Stimulated activated CD4-positive, alpha-beta T cell treated with anti-CD3 and anti-CD28 coated beads, Interleukin-1b, Interleukin-23, amount 100 ng/mL, for 4 hours (primary cell): ENCODE measurements at places on chromosomes 16 and 17.

- no peak for DNase-seq
Measured at GRCh38 chr17:34366529-34367107, 3.6 kb upstream of the CCL1 start.

DNA sequence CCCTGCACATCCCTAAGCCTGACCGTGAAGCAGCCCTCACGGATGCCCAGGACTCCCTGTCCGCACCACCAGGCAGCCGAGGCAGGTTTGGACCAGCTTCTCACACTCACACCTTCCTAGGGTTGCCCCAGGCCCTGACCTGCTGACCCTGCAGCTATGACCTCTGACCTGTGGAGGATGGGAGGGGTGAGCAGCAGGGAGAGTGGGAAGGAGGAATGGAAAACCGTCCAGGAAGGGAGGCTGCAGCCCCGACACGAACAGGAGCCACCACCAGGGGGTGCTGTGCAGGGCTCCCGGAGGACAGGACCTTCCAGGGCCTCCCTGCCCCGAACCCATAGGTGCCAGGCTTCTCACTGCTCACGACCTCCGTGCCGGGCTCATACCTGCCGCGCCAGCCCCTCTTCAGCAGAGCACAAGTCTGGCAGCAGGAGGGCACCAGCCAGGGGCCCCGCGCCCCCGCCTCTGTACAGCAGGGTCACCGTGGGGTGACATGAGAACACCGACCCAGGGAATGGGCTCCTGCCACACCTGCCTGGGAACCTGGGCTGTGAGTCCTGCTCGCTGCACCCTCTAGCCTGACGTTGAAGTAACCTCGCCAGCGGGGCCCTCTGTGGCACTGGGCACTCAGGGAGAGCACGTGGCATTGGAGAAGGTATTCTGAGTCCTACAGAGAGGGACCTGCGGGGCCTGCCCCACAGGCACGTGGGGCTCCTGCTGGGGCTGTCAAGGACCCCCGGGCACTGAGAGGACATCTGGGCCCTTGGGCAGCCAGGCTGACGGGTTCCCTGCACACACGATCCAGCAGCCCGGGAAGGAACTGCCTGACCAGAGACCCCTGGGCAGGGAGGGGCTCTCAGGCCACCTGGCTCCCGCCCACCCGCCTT lies 37.6 kb downstream of the CTU2 start:
- DNase-seq = peak; percentile 76

DNA sequence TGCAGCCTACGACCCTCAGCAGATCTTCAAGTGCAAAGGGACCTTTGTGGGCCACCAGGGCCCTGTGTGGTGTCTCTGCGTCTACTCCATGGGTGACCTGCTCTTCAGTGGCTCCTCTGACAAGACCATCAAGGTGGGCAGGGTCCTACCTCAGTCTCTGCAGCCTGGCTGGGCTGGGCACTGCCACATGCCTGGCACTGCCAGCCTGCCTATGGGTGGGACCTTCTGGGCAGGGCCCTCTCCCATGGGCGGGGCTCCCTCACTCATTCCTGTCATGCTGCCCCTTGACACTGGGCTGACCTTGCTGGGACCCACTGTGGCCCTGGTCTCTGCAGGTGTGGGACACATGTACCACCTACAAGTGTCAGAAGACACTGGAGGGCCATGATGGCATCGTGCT lies 18.3 kb downstream of the TRAF7 start:
- no peak for DNase-seq

- no peak for DNase-seq
Measured at GRCh38 chr16:81523387-81524115, 78.9 kb downstream of the CMIP start.

GRCh38 chr16:75750528-75750927 lies 24.2 kb upstream of the CPHXL start:
- DNase-seq = no peak

- DNase-seq = no peak
Measured at GRCh38 chr16:81251871-81252270, 13.4 kb downstream of the BCO1 start.

GRCh38 chr17:76497979-76498875 lies 3.0 kb downstream of the RHBDF2 start:
- DNase-seq = no peak

- no peak for DNase-seq
Measured at GRCh38 chr16:53745753-53746266, 41.9 kb downstream of the FTO start.

DNA sequence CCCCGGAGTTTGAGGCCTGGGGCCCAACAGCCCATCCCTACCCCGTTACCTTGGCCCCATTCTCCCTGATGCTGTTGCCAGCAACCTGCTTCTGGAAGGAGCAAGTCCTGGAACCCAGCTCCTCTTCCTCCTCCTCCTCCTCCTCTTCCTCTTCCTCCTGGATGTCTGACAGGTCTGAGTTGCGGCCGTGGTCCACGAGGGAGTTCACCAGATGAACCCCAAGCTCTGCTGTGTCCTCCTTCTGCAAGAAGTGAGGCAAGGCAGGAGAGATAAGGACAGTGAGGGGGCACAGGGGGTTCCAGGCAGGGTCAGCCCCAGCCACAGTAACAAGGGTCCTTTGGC lies 18.7 kb downstream of the TSPOAP1 start:
- no peak for DNase-seq

GRCh38 chr16:75632857-75633256 lies 9.8 kb upstream of the ADAT1 start:
- no peak for DNase-seq

GRCh38 chr17:63704836-63705235 lies 4.9 kb upstream of the LIMD2 start:
- no peak for DNase-seq

DNA sequence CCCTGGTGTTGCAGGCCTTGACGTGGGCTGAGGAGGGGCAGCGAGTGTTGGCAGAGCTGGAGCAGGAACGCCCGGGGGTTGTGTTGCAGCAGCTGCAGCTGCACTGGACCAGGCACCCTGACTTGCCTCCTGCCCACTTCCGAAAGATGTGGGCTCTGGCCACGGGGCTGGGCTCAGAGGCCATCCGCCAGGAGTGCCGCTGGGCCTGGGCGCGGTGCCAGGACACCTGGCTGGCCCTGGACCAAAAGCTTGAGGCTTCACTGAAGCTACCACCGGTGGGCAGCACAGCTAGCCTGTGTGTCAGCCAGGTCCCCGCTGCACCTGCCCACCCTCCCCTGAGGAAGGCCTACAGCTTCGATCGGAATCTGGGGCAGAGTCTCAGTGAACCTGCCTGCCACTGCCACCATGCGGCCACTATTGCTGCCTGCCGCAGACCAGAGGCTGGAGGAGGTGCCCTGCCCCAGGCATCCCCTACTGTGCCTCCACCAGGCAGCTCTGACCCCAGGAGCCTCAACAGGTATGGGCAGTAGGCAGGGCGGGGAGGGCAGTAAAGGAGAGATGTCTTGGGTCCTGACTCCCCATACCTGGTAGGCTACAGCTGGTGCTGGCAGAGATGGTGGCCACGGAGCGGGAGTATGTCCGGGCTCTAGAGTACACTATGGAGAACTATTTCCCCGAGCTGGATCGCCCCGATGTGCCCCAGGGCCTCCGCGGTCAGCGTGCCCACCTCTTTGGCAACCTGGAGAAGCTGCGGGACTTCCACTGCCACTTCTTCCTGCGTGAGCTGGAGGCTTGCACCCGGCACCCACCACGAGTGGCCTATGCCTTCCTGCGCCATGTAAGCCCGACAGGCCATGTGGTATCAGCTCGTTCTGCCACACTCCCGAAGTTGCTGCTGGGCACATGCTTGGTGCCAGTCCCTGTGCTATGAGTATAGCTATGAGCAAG lies 5.6 kb downstream of the PLEKHG4 start:
- DNase-seq = no peak

DNA sequence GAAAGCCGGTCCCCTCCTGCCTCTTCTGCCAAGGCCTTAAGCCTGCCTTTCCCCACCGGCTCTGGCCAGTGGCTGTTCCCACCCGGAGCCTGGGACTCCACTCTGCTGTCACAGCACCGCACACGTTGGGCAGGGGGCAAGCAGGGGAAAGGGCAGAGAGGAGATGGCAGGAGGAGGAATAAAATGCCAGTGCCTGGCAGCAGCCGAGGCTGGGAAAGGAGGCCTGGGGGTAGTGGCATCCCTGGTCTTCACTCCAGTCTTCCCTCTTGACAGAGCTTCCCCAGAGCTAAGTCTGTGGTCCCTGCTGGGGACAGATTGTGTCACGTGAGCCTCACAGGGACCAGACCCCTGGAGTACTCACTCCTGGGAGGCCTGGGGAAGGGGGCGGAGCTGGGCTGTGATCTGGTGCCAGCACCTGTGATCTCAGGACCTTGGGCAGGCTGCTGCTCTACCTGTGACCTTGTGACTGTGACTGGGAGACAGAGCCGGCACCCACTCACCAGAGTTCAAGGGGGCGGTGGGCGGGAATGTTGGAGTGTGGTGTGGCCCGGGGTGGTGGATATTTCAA lies 97.2 kb upstream of the GSE1 start:
- DNase-seq = no peak

- no peak for DNase-seq
Measured at GRCh38 chr17:40499551-40500189, 1.8 kb downstream of the TNS4 start.

GRCh38 chr16:24748242-24748641 lies 18.8 kb downstream of the TNRC6A start:
- DNase-seq = no peak

- DNase-seq = no peak
Measured at GRCh38 chr16:89822188-89823086, 5.8 kb upstream of the SPIRE2 start.

GRCh38 chr16:24568392-24568791 lies 29.0 kb downstream of the RBBP6 start:
- DNase-seq = no peak

- DNase-seq = no peak
Measured at GRCh38 chr17:81518113-81518784, 5.7 kb upstream of the ACTG1 start.

DNA sequence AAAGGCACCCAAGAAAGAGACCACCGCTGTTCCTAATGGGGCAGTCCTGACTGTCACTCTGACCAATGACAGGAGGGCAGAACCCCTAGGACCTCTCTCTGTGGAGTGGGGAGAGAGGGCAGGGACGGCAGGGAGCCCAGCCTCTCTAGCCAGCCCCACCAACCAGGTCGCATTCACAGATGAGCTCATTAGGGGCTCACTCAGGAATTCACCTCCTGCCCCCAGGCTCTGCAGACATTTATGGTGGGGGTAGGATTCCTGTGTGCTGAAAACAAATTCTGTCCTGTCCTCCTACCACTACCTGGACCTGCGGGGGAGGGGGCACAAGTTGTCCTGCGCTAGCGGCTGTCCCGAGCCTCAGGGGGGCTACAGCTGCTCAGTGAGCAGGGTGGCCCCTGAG lies 27.7 kb upstream of the GPRC5C start:
- no peak for DNase-seq

DNA sequence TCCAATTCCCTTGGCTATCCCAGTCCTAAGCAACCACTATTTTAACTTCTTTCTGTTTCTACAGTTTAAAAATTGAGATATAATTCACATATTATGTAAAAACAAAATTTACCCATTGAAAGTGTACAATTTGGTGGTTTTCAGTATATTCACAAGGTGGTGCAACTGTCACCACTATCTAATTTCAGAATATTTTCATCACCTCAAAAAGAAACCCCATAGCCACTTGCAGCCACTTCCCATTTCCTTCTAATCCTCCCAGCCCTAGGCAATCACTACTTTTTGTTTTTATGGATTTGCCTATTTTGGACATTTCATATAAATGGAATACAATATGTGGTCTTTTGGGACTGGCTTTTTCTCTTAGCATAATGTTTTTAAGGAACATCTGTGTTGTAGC lies 36.1 kb upstream of the NACA2 start:
- DNase-seq = no peak

- DNase-seq = no peak
Measured at GRCh38 chr16:75065149-75065505, 51.5 kb downstream of the LDHD start.

DNA sequence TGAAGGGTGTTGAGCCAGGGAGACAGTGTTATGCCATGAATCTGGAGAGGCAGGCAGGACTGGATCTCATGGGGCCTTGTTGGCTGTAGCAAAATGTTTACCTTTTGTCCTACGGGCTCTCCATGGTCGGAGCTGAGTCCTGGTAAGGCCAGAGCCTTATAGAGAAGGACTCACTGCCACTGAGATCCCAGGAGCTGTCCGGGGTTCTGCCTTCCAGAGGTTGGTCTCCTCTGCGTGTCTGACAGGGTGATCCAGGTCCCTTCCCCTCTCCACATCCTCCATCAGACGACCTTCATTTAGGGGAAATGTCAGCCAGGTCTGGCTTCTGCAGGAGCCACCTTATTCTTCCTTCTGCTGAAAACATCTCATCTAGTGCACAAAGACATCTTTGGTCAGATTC lies 285.2 kb upstream of the N4BP1 start:
- DNase-seq = no peak

GRCh38 chr17:76032073-76032779 lies 5.1 kb upstream of the EVPL start:
- DNase-seq = no peak

- no peak for DNase-seq
Measured at GRCh38 chr17:75270966-75271232, at the start of gene MIF4GD. Gene MIF4GD, minus strand, starts transcription at chr17:75271231. Its CDS starts 1,036 bp downstream, at chr17:75270195.
